ENCODE measurements at places on chromosomes 2 and 18.

GRCh38 chr2:75525434-75526310 is 35.1 kb downstream of the EVA1A start:
- no peak for DNase-seq

- no peak for DNase-seq
These were observed 1601.1 kb downstream of the LRP1B start for GRCh38 chr2:140529706-140530105.

DNA sequence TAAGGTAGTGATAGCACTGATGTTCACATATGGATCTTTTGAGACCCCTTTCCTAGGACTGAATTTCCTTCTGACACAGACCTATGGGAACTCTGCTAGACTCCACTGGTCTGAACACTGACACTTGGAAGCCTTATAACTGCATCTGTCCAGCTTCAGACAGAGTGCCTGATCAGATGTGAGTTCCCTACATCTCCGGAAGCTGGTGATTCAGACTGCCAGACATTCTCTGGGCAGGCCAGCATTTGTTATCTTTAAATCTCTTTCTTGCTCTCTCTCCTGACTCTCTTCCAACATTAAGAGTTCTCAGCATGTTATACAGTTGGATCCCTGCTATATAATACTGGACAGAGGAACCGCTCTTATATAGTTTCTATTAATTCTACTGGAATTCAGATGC is 408.5 kb downstream of the ZEB2 start:
- no peak for DNase-seq

- DNase-seq = no peak
These were observed 29.8 kb upstream of the ARMC9 start for GRCh38 chr2:231168460-231169139.

- DNase-seq = peak; percentile 34
These were observed 38.7 kb downstream of the SCG2 start for GRCh38 chr2:223563462-223563861.

- DNase-seq = no peak
These were observed 106.3 kb upstream of the GLI2 start for GRCh38 chr2:120629241-120629895.

GRCh38 chr2:129847043-129847442 is 132.4 kb upstream of the RAB6C start:
- DNase-seq = no peak

GRCh38 chr18:42649331-42650035 is 466.0 kb downstream of the RIT2 start:
- DNase-seq = no peak

DNA sequence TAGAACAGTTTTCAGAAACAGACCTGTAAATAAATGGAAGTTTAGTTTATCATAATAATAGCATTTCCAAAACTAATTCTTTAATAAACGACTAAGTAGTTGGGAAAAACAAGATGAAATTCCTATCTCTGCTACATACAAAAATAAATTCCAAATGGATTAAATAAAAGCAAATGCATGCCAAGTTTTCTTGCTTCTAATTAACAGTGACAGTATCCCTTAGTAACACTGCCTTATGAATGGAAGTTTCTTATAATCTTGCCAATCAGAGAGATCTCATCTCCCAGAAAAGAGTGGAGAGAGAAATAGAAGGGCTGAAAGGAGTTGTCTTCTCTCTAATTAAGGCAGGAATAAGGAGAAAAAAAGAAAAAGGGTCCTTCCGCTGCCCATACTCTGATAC is 133.9 kb downstream of the GFPT1 start:
- no peak for DNase-seq
